Peyer's patch (tissue), 4 donors: ENCODE measurements at places on chromosomes 12 and 14.
A peak's percentile ranks its signal among the peaks of the same experiment; 100 is the strongest.

DNA sequence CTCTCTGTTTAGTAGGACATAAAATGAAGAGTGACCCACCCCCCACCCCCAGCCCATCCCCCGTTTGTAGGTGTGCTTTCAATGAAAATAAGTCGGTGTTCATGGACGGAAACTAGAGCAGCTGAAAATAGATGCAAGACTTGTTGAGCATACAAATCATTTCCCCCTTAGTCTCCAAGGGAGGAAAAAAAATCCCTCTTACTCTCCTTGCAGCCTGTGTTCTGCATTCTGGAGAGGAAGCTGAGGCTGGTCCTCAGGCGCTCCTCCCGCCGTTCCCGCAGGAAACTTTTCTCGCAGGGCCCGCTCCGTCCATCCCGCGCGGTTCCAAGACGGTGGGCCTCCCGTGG is 259.0 kb upstream of the E2F7 start:
- H3K4me3 ChIP-seq, result peak overlapping the region; percentile 58
- no peaks in the 10 kb centered on the region for H3K36me3 ChIP-seq
- H3K27me3 ChIP-seq, result no peaks in the 10 kb centered on the region
- DNase-seq, result no peak

- H3K27ac ChIP-seq, result no peak overlapping the region
- H3K4me3 ChIP-seq, result no peak overlapping the region
- H3K4me1 ChIP-seq, result no peaks in the 10 kb centered on the region
These were observed 15.3 kb downstream of the CFAP251 start for GRCh38 chr12:121933522-121934308.

GRCh38 chr12:45914090-45914489 is 76.3 kb downstream of the SCAF11 start:
- no peak for DNase-seq
- H3K4me1 ChIP-seq, result no peaks in the 10 kb centered on the region
- no peaks in the 10 kb centered on the region for H3K36me3 ChIP-seq
- no peak overlapping the region for H3K27ac ChIP-seq
- H3K4me3 ChIP-seq, result no peak overlapping the region

GRCh38 chr12:8951744-8952143 is 2.3 kb upstream of the M6PR start:
- peak overlapping the region; percentile 55 for H3K27ac ChIP-seq
- H3K4me1 ChIP-seq, result no peaks in the 10 kb centered on the region
- DNase-seq, result no peak

DNA sequence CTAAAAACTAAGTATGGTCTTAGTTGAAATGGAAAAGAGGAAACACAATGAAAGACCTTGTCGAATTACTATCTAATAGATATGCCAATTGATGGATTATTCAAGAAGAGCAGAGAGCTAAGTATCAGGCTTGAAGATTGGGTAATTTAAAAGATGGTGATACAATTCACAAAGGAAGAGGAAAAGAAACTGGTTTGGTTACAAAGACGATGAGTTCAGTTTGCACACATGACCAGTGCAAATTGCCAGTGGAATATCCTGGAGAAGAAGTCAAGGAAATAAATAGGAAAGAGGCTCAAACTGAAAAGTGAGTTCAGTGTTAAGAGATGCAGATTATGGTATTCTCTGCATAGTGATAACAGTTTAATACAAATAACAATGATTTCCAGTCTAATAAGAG is 2.5 kb upstream of the RAP1B start:
- H3K36me3 ChIP-seq, result no peaks in the 10 kb centered on the region
- H3K27me3 ChIP-seq, result no peaks in the 10 kb centered on the region
- H3K4me1 ChIP-seq, result no peaks in the 10 kb centered on the region
- no peak for DNase-seq
- no peak overlapping the region for H3K4me3 ChIP-seq

DNA sequence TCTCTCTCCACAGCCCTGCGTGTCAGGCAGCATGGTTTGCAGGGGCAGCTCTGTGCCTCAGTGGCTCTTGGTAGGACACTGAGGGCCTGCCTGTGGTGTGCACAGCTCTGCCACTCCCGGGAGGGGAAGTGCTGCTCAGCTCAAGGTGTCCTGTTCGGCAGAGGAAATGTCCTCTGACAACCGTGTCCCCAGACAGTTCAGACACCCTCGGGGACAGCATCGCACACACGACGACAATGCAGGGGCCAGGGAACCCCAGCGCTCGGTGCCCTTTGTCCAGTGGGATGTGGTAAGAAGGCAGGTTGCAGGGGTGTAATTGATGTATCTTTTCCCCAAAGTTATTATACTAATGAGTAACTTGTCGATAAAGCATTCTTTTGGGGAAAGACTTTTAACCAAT is 14.2 kb downstream of the ANKLE2 start:
- H3K27me3 ChIP-seq, result no peaks in the 10 kb centered on the region
- no peak overlapping the region for H3K4me3 ChIP-seq
- DNase-seq, result no peak
- no peak overlapping the region for H3K27ac ChIP-seq
- H3K36me3 ChIP-seq, result peaks cover 9% of the 10 kb centered on the region

DNA sequence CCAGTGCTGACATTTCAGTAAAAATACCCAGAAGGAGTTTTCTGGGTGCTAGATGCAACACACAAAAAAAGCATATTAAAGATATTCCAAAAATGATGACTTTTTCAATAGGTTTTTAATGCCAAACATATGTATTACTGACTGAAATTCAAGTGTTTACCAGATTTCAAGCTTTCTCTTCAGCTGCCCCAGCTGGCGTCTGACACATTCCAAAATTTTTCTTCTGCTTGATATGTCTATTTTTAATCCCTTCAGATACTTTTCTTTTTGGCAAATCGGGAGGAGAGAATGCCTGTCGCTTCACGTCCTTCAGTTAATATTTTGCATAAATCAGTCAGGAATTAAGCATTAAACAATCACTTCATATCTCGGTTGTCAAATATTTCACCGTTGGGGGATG is 7.1 kb upstream of the CCDC60 start:
- no peaks in the 10 kb centered on the region for H3K27me3 ChIP-seq
- DNase-seq, result no peak
- no peak overlapping the region for H3K4me3 ChIP-seq
- H3K36me3 ChIP-seq, result no peaks in the 10 kb centered on the region
- no peak overlapping the region for H3K27ac ChIP-seq

DNA sequence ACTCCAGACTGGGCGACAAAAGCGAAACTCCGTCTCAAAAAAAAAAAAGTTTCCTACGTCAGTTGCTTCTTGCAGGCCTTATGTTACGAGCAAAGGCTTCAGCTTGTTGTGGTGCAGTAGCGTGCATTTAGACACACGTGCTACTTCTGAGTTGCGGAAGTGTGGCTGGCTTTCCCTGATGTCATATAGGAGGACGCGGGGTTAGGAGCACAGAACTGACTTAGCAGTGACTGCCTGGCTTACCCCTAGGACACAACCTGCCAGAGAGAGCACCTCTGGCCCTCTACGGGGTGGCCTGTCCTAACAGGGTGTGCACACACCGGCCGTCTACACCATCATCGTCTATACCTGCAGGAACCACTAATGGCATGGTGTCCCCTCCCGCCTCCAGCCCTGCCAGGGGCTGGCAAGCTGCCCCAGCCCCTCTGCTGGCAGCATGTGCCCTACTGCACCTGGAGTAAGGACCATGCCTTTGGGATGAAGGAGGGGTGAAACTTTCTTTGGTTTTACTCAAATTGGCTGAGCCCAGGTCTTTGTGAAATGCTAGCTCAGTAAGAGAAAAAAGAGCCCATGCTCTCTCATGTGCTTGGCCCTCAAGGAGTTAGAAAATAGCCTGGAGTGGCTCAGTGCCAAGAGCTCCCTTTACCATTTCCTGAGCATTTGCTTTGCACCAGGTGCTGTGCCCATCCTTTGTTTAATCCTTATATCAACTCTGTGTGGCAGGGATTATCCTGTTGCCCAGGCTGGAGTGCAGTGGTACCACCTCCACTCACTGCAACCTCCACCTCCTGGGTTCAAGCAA is 1.7 kb upstream of the GPR68 start:
- H3K27ac ChIP-seq, result peak overlapping the region; percentile 86
- DNase-seq, result no peak
- H3K27me3 ChIP-seq, result no peaks in the 10 kb centered on the region
- H3K4me1 ChIP-seq, result peaks cover 50% of the 10 kb centered on the region

DNA sequence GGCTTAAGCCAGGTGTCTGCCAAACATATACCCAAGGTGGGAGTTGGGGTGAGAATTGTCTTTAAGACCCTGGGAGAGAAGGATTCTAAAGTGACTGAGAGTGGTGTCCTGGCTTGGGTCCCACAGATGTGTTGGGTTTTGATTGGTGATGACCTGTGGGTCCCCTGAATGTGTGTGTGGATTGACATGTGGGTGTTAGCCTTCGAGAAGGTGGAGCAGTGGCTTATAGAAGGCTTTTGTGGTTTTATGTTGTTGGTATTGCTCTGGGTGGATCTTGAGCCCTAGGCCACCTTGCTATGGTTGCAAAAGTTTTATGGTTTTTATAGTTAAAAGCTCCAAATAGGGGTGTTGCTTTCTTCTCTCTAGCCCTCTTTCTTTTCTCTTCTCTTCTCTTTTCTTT is 29.7 kb downstream of the PLEKHG3 start:
- no peaks in the 10 kb centered on the region for H3K4me1 ChIP-seq
- H3K27me3 ChIP-seq, result no peaks in the 10 kb centered on the region
- no peak for DNase-seq

DNA sequence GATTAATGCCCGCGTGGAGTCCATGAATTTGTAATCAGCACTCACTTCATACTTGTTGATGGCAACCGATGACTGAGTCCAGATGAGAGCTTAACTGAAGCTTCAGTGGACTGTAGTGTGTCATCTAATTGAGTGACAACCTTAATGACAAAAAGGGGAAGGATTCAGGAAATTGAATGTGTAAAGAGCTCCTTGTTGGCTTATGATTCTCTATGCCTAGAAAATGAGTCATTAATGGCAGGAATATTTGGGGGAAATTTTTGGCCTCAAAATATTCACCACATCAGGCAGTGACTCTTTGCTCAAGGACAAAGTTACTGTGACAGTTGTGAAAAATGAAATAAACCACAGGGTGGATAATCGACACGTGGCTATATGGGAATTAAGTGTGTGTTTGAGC is 55.3 kb upstream of the STON2 start:
- no peak for DNase-seq
- no peak overlapping the region for H3K27ac ChIP-seq
- H3K4me3 ChIP-seq, result no peak overlapping the region
- H3K36me3 ChIP-seq, result no peaks in the 10 kb centered on the region
- no peaks in the 10 kb centered on the region for H3K27me3 ChIP-seq

DNA sequence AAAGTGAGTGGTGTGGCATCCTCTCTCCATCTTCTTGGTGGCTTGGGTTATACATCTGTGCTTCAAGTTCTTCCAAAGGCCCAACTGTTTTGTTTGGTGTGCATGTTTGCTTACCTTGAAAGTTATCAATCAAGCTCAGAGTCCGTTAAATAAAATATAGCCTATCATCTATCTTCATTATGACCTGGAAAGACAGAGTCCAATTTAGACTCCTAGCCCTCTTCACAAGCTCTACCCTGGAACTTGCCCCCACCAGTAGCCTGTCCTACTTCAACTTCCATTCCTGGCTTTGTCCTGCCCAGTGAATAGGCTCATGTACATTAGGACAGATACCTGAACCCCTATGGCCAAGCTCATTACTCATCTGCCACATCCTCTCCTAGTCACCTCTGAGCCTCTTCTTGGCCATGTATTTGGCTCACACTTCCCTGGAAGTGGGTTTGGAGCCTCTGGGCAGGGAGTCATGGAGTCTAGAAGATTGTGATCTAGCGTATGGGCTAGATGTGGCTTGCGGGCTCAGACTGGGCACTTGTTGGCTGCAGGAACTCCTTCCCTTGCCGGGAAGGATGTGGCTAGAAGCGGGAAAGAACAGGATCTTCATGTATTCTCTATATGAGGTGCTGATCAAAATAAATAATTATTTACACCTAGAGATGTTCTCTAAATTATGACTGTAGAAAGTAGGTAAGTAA is 6.4 kb upstream of the SSTR1 start:
- H3K4me1 ChIP-seq, result no peaks in the 10 kb centered on the region
- no peak for DNase-seq
- H3K27me3 ChIP-seq, result no peaks in the 10 kb centered on the region
- no peaks in the 10 kb centered on the region for H3K36me3 ChIP-seq
- H3K4me3 ChIP-seq, result no peak overlapping the region

DNA sequence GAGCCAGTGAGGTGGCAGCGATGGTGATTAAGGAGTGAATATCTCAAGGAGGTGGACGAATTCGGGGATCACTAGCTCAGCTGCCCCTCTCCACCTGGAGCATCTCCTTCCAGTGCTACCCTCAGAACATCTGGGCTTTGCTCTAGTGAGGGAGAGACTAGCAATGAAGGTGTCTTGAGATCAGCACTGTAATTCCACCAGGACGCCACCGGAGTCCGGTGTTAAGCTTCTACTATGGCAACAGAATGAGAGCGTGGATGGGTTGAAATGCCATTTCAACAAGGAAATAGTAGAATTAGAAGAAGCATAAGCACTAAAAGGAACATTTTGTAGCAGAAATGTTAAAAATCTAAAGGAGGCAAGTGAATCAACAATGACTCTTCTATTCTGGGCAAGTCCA is 61.1 kb downstream of the NTF3 start:
- no peak for DNase-seq
- peaks cover 11% of the 10 kb centered on the region for H3K4me1 ChIP-seq
- H3K36me3 ChIP-seq, result no peaks in the 10 kb centered on the region
- H3K4me3 ChIP-seq, result no peak overlapping the region
- no peak overlapping the region for H3K27ac ChIP-seq

- DNase-seq, result no peak
- H3K4me3 ChIP-seq, result no peak overlapping the region
- H3K36me3 ChIP-seq, result no peaks in the 10 kb centered on the region
- H3K27ac ChIP-seq, result no peak overlapping the region
- H3K27me3 ChIP-seq, result no peaks in the 10 kb centered on the region
These were observed 359.9 kb downstream of the NRXN3 start for GRCh38 chr14:78530078-78530477.

GRCh38 chr12:95214466-95214865 is 2.8 kb downstream of the FGD6 start:
- no peak for DNase-seq
- H3K4me3 ChIP-seq, result no peak overlapping the region
- no peak overlapping the region for H3K27ac ChIP-seq
- H3K4me1 ChIP-seq, result peaks cover 8% of the 10 kb centered on the region
- no peaks in the 10 kb centered on the region for H3K36me3 ChIP-seq
- no peaks in the 10 kb centered on the region for H3K27me3 ChIP-seq

DNA sequence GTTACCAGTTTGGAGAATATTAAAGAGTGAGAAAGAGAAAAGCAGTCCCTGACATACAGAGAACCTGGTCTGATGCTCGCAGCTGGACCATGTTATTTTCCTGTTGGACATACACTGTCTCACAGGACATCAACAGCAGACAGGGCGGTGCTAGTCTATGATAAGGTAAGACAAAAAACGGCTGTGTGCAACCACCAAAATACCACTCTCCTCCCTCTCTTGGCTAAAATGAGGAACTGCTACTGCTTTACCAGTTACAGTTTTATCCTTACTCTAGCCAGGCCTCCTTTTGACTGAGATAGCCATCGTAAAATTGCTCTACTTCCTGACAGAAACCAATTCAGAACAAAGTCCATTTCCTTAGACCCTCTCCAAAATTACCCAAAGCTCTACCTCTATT is 47.0 kb upstream of the ERGIC2 start:
- H3K36me3 ChIP-seq, result no peaks in the 10 kb centered on the region
- DNase-seq, result no peak
- H3K4me3 ChIP-seq, result no peak overlapping the region
- H3K4me1 ChIP-seq, result no peaks in the 10 kb centered on the region
- no peak overlapping the region for H3K27ac ChIP-seq

GRCh38 chr14:73861073-73861472 is 9.4 kb downstream of the PTGR2 start:
- no peaks in the 10 kb centered on the region for H3K27me3 ChIP-seq
- no peaks in the 10 kb centered on the region for H3K36me3 ChIP-seq
- DNase-seq, result no peak
- H3K4me1 ChIP-seq, result peaks cover 8% of the 10 kb centered on the region
- H3K4me3 ChIP-seq, result no peak overlapping the region
- H3K27ac ChIP-seq, result peak overlapping the region; percentile 20
